ENCODE measurements at places on chromosomes 6 and 20.

DNA sequence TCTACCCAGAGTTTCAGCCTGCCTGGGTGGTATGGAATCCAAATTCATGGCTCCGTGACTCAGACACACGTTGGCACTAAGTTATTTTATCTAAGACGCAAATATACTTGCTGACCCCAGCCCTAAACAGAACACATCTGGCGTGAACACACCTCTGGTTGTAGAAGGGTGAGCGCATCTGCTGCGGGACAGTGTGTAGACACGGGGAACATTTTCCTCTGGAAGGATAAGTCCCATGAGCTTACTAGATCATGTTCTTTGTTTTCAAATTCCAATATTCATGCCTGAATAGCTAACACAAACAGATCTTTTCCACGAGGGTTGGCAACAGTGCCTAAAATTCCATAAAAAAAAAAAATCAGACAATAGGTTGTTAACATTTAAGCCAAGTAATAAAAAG lies 87.8 kb downstream of the TMEM170B start:
- DNase-seq = no peak

DNA sequence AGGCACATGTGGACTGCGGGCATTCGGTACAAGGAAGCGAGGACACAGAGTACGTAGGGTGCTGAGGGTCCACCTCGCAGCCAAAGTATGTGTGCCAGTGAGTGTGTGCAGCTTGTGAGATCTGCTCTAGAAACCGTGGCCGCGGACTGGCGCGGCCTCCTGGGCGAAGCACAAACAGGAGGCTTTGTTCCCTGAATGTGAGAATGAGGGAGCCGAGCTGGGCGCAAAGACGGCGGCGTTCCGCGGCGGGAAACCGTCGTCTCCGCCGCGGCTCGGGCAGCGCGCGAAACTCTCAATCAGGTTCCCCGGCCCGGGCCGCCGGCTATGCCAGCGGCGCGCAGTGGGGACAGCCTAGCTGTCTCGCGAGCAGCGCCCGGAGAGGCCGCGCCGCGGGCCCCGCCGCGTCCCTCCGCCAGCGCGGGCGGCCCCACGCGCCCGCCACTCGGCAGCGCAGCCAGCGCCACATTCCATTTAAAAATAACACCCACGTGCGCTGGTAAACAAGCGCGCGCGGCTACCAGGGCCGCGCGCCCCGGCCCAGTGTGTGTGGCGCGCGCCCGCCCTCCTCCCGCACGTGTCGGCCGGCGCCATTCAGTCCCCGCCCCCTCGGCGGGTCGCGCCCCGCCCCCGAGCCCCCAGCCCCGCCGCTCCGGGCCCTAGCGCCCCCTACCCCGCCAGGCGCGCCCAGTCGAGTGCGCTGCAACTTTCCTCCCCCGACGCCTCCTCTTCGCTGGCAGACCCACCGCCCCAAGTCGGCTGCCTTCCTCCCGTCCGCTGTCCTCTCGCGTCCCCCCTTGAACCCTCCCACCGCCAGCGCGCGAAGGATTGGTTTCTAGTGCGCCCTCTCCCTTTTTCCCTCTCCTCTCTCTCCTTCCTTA lies 3.0 kb upstream of the FOXO3 start:
- no peak for DNase-seq

- DNase-seq = no peak
These were observed 149.5 kb upstream of the RPS6KA2 start for GRCh38 chr6:166776571-166776970.

DNA sequence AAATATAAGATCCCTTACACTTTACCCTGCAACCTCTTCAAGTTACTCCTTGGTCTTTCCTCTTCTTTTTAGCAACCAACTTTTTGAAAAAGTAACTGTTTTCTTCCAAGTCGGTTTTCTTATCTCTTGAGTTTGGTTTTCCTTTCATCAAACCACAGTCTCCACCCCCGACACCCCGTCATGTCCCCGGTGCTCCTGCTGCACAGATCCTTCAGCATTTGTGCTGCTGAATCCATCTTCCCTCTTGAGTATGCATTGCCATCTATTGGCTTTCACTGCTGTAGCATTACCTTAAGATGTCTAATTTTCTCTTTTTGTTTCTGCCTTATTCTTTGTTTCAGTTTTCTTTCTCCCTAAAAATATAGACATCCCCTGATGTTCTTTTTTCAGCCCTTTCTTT lies 11.9 kb upstream of the TNFRSF21 start:
- DNase-seq = no peak

DNA sequence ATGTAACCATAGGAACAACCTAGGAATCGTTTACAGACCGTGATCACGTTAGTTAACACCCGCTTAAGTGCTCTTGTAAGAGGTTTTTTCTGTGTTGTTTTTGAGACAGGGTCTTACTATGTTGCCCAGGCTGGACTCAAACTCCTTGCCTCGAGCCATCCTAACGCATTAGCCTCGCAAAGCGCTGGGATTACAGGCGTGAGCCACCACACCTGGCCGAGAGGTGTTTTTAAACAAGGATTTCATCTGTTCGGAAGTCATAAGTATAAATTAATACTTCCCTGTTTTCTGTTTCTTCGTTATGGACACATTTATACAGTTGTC lies 727 bp downstream of the MRS2 start:
- DNase-seq = no peak

- no peak for DNase-seq
These were observed 61.9 kb downstream of the TAF4 start for GRCh38 chr20:62003567-62004405.

DNA sequence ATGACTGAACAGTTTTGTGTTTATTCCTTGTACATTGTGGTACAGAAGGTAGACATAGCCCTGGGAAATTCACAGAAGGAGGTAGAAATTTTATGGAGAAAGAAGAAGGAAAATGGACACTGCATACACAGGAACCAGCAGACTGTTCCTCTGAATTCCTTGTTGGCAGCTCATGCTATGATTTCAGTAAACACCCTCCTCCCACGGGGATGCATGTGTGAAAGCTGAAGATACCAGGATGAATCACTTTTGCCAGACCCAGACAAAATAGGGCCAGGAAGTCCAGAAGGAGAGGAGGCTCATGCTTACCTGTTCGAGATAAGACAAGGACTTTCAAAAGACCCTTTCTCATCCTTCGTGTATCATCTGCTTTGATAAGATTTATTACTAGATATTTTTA lies 110.3 kb upstream of the GGTLC1 start:
- no peak for DNase-seq

DNA sequence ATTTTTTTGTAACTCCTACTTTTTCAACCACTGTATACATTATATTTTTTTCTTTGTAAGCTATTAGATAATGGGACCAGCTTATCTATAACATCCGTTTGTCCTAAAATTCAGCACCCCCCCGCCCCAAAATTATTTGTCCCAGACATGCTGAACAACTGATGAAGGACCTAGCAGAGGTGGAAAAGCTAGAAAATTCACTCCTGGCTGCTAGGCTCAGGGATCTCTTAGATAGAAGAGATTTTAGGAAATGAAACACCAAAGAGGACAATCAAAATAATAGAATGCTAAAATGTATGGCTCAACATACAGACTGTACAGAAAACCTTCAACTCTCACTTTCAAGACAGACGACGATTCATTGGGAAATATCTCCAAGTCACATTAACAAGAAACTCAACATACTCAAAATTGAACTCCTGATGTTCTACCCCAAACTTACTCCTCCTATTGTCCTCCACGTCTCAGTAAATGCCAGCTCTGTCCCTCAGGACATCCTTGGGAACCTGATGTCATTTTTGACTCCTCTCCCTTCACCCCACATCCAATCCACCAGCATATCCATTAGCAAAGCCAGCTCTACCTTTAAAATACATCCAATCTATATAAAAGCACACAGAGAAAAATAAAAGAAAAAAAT lies 4.7 kb downstream of the SOD2 start:
- no peak for DNase-seq

GRCh38 chr6:120354452-120355098 lies 979.7 kb downstream of the TBC1D32 start:
- DNase-seq = no peak

DNA sequence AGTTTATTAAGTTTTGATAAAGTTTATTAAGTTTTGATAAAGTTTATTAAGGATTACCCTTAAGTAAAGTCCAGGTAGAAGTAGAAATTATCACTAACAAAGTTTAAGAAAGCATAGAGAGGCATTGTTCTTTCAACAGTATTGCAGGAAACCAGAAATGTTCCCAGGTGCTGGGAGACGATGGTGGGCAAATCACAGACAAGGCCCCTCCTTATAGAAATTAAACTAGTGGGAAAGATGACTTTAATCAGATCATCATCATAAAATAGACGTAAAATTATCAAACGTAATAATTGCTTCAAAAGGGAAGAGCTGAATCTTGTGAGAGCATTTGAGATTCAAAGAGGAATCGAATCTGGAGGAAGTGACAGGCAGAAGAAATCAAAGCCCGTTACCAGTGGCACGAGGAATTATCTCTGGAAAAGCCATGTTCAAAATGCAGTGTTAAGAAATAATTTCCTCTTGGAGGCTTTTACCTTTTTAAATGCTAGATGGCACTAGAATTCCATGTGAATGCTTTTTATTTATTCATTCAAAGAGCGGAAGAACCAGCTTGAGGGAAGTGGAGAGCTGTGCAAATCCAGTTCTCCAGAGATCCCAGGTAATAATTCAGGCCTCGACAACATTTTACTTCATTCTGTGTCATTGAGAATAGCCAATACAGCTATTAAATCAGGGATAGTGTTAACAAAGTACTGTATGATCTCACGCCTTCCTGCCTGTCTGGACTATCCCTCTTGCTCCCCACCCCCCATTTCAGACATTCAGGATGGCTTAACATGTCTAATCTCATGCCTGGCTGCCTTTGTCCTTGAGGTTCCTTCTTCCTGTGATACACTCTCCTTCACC lies 1.0 kb upstream of the APMAP start:
- DNase-seq = no peak

DNA sequence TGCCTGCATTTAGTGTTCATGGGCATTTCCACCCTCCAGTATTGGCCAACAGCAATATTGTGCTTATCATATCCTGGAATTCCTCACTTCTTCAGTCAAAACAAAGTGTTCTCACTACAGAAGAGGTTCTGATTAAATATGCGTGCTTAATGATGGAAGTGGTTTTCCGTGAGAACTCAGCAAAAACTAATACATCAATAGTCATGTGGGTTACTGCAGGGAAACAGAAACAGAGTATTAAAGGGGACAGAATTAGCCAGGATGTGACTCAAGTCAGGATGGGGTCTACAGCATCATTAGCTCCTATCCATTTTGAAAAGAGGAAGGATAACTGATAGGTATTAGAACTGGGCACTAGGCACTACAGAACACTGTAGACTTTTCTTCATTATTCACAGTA lies 384.6 kb downstream of the CDKAL1 start:
- no peak for DNase-seq

DNA sequence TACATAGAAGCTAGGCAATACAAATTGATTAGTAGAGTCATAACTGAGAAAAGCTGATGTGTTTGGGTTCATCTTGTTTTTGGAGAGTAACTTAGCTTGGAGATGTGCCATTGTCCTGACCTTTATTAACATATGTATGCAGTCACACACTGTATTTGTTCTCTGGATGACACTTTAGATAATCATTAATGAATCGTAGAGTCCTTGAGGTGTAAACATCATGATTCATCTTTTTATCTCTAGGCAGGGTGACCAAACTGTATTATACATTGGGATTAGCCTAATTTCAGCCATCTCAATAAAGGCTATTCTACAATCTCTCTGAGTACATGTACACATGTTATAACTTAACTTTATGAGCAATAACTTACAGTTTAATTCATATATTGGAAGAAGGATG lies 3.6 kb upstream of the MTCL3 start:
- no peak for DNase-seq

DNA sequence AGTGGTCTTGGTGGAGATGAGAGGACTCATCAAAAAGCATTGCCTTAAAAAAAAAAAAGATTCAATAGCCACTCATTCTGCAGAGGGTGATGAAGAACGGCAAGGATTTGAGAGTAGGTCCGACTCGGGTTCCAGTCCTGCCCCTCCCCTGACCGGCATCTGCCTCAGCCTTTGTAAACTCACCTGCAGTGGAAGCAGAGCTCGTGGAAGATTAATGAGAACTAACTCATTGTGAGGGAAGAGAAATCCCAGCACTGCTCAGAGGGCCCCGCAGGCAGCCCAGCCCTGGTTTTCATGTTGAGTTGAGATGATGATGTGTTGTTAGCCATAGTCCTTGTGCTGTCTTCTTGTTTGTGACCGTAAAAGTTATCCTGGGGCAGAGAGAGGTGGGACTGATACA lies 59.4 kb downstream of the GCNT2 start:
- DNase-seq = no peak

DNA sequence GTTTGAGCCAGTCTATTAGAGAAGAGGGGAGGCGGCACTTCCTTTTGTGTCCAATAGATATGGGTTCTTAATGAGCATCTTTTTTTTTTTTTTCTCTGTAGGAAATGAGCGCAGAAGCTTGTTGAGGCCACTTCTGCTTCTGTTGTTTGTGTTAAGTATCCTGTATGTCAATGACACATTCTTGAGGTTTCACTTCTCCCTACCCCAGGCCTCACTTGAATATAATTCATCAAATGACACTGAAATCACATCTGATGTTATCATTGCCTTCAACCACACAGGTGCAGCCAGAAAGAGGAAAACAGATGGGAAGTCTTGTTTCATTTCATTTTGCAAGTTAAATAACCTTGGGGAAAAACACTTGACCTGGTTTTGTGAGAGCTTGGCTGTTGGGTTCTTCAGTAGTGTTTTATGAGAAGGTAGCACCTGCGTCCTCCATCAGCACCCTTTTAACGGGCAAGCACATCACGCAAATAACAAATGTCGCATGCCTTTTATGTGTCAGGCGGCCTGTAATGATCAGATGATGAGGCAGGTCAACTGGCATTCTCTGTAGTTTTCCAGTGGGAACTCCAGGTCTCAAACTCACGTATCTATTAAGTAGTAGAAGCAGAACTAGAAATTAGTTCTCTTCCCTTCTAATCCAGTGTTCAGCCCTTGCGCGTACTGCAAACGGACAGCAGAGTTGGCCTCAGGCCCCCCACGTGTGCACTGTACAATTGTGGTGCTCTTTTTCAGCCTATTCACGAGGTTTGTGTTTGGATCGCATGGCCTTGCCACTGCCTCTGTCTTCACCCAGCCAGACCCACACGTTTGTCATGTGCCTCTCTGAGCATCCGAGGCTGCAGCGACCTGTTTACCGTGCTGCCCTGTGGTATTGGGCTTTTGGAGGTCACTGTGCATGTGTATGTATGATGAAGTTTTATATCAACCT lies 23.5 kb downstream of the PLEKHG1 start:
- no peak for DNase-seq

GRCh38 chr6:17580518-17581048 lies 19.5 kb upstream of the FAM8A1 start:
- no peak for DNase-seq

DNA sequence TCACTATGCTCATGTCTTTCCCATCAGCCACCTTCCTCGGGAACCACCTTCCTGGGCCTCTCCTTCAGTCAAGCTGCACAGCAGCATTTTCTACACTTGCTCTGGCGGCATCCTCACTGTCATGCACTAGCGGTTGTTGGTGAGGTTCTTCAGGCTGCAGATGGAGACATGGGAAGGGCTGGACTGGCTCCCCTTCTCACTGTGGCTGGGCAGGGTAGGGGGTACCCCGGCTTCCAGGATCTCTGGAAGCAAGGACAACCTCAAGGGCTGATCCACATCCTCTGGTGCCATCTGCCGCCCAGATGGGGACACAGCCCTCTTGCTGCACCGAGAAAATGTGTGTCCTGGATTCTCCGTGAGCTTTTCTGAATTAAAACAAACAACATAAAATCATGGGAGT lies 180.1 kb upstream of the RNF24 start:
- no peak for DNase-seq

GRCh38 chr20:36541768-36542488 lies 609 bp downstream of the MYL9 start:
- no peak for DNase-seq

Data from cortex of kidney (tissue), 1 donor.